ENCODE measurements at places on chromosomes 7 and 10.

- DNase-seq, result no peak
These were observed 537.1 kb upstream of the FOXK1 start for GRCh38 chr7:4144811-4145510.

DNA sequence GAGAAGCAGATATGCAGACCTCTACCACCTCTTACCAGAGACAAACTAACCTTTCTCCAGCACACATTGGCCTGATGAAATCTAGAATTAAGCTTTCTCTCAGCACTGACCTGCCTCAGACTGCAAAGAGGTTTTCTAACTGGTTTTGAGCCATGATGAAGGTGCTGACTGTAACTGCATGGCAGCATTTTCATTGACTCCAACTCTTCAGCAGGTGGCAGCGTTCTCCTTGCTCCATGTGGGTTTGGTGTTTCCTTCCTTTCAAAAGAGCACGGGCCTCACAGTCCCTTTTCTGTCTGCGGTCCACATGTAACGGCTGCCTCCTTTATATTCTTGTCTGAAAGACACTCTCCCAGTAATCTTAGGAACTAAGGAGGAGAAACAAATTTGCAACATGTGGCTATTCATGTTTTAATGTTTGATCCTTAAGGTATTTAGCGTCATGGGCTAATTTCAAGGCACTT is 12.6 kb downstream of the KLLN start:
- DNase-seq, result peak; percentile 65

- peak; percentile 65 for DNase-seq
These were observed 45.6 kb upstream of the SUN1 start for GRCh38 chr7:786472-787255.

- no peak for DNase-seq
These were observed 301.0 kb downstream of the LHFPL3 start for GRCh38 chr7:104629408-104629807.

GRCh38 chr7:47787249-47788069 is 160.8 kb downstream of the PKD1L1 start:
- no peak for DNase-seq

DNA sequence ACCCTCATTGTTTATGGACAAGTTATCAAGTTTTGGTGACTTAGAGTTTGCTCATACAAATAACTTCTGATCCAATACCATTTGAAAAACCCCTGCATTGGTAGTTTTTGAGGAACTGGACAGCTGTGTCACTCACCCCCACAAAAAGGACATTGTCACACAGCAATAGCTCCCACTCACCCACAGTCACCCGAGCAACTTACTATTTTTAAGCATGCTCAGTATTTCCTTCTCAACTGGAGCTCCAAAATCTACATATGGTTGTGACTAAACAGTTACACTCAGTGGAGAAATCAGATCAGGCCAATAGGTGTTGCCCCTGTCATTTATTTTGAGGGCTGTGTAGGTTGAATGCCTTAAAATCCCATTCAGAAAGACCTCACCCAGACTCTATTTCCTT is 165.2 kb upstream of the AUTS2 start:
- no peak for DNase-seq

DNA sequence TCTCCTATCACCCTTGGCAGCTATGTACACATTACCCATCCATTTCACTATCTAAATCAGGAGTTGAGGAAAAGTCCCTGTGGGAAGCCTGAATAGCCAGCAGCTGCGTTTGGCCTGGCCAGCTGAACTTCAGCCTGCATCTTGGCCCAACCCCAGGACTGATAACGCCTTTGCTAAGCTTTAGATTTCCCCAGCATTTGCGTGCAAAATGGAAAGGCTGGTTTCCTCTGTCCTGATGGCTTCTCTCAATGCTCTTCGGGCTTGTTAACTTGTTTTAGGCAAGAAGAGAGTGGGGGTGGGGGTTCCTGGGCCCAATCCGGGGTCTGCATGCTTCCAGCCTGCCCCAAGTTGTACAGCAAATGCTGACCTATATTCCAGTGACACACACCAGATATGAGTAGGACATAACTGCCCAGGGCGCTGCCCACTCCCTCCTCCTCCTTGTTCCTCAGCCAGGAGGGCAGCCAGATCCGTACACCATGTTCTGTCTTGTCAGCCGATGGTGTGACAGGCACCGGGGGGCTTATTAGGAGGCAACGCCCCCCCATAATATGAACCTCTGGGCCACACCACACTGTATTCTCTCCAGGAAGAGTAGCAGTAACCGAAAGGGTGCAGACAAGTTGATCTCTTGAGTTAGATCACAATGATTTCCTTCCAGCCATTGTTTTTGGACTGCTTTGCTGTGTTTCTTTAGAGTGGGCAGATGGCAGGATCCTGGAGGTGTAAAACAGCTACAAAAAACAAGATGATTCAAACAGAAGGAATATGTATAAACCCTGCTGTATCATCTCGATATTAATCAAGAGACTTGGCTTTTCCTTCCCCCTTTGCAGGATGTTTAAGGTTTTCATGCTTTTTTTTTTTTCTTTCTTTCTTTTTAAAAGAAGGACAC is 339.0 kb downstream of the RNLS start:
- no peak for DNase-seq

DNA sequence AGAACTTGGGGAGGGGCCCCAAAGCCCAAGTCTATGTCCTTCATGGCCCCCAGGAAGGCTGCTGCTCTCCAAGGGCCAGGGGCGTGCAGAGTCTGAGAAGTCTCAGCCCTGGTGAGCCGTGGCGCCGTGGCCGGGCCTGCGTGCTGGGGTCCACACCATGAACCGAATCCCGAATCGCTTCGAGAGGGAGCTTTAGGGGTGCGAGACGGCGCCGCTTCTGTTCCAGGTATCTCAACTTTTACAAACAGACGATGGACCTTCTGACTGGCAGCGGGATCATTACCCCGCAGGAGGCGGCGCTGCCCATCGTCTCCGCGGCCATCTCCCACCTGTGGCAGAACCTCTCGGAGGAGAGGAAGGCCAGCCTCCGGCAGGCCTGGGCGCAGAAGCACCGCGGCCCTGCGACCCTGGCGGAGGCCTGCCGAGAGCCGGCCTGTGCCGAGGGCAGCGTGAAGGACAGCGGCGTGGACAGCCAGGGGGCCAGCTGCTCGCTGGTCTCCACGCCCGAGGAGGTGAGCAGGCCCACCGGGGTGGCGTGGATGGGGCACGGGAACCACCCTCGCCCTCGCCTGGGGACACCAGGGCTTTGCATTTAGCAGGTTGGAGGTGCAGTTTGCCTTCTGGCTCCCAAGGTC is 12.7 kb downstream of the STRA8 start:
- no peak for DNase-seq

DNA sequence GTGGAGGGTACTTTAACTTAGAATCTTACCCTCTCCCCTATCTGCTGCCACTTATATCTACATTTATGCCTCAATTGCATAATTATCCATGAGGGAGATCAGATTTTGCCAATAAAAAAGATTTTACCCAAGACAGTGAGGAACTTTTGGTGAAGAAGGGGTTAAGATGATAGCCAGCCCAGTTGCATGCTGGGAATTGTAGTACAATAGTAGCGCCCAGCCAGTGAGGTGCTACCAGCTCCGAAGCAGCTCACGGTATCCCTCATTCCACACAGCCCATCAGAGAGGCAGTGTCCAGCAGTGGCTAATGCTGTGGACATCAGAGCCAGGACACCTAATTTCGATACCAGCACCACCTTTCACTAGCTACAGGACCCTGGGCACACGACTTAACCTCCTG is 5.9 kb upstream of the LGI1 start:
- no peak for DNase-seq

DNA sequence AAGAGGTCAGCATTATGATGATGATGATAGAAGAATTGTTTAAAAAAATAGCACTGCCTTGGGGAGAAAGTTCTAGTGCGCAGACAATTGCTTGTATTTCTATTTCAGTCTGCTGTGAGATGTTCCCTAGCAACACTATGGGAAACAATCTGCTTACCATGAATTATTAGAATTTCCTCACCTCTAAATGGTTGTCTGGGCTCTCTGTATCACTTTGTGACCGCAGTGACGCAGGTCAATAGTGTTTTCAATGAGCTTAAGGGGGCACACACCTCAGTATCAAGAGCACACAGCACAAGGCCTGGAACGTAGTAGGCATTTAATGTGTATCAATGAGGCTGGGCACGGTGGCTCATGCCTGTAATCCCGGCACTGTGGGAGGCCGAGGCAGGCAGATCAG is 98.9 kb upstream of the TARP start:
- no peak for DNase-seq

DNA sequence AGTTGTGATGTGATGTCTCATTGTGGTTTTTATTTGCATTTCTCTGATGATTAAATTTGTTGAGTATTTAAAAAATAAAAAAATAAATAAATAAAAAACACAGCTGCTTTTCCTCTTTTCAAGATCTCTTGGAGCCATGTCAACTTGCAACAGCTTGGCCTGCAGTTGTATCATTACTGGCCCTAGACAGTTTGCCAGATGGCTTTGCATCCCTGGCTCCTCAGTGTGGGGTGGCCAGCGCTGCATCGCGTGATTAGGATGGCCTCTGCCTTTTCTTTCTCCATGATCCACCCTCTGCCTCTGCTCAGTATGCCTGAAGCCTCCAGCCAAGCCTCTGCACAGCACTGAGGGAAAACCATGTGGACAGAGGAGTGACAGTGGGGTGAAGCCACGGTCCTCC is 96.8 kb downstream of the PPP1R3C start:
- no peak for DNase-seq

- DNase-seq, result no peak
These were observed 16.1 kb upstream of the MEST start for GRCh38 chr7:130475776-130476175.

DNA sequence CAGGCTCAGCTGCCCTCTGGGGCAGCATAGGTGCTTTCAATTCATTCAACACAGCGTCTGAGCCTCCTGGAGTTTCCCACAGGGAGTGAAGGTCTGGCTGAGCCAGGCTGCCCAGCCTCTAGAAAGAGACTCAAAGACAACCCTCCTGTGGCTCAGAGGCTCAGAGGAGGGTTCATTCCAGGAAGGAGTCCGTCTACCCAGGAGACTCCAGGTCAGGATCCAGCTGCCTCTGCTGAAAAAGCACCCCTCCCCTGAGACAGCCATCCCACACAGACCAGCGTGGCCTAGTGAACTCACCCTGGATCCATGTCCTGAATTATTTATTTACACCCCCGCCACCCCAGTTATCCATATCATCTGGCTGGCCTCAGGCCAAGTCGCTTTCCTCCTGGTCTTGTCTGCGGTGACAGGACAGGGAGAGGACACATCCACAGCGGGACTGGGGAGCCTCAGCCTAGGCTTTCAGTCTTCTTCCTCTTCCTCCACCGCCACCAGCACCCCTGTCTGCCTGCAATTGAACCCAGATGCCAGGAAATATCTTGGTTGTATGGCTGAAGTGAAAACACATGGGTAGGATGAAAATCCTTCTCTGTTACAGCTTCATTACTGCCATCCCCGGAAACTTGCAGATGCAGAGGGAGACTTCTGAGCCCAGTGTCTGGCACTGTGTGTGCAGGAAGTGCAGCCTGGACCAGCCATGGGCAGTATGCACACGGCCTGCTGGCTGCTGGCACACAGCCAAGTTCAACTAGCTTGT is 44.0 kb upstream of the COL13A1 start:
- no peak for DNase-seq

GRCh38 chr10:67837541-67838314 is at the start of gene DNAJC12:
DNAJC12 (minus strand) TSS chr10:67838188; CDS start chr10:67838011, 177 bp downstream.
- DNase-seq, result peak; percentile 47

DNA sequence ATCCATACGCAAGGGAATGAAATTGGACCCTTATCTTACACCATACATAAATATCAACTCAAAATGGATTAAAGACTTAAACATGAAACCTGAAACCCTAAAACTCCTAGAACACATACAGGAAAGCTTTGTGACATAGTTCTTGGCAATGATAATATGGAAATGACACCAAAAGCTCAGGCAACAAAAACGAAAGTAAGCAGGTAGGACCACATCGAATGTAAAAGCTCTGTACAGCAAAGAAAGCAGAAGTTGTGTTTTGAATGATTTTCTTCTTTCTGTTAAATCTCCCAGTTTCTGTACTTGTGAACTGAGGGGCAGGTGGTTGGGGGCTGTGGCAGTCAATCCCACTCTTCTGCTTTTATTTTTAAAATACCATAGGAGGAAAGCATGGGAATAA is 368.4 kb upstream of the PODXL start:
- DNase-seq, result no peak

DNA sequence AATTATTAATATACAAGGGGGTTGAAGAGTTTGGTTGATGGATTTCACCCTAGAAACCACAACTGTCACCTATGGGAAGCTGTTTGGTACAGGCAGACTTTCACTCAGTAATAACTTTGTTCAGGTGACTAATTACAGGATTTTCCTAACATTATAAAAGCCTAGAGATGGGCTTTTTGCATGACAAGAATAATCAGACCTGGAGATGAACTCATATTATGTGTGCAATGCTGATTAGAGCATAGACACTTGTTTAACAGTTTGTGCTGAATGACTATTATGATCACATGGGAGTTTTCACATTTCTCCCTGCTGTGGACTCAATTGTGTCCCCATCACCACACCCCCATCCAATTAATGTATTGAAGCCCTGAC is 90.2 kb upstream of the STEAP4 start:
- DNase-seq, result no peak

DNA sequence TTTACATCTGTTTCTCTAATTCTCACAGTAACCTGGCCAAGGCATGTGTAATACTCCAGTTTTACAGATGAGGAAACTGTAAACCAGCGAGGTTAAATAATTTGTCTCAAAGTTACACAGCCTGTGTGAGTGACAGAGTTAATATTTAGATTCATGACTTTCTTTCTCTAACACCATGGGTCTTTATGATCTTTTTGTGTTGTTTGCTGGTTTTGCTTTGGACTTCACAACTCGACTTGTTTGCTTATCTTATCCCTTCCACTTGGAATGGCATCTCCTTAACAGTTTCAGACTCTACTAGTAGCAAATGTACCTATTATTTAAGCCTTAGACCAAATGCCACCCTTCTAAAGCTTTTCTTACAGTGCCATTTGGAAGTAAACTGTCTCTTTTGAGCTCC is 34.4 kb downstream of the MXI1 start:
- DNase-seq, result no peak

GRCh38 chr10:14010101-14010558 is 320.6 kb downstream of the FRMD4A start:
- no peak for DNase-seq

DNA sequence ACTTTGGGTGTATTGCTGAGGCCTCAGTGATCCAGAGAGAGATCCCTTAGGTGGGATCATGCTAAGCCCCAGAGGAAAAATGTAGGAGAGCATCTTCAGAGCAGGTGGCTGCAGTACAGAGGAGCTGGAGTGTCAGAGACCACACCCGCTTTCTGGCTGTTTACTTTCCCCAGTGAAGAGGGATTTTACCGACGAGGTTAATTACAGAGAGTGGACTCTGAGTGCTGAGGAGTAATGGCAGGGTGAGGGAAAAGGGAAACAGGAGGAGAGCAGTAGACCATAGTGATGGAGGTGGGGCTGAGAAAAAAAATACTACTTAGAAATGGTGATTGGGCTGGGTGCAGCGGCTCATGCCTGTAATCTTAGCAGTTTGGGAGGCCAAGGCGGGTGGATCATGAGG is 43.3 kb upstream of the HBP1 start:
- DNase-seq, result no peak

- DNase-seq, result no peak
These were observed 142.2 kb downstream of the AGMO start for GRCh38 chr7:15419596-15419995.

- no peak for DNase-seq
These were observed 816.4 kb downstream of the GRM8 start for GRCh38 chr7:126436213-126436868.

Measured in activated CD4-positive, alpha-beta T cell treated with anti-CD3 and anti-CD28 coated beads, Interleukin-2, Interleukin-6, amounts not matched to agents 100 ng/mL and 50 ng/mL, durations not matched to agents 16 hours and 8 hours (primary cell).